Left lung (tissue), 14 donors: ENCODE measurements at places on chromosomes 6 and 20.

GRCh38 chr6:13349811-13350506 lies 21.6 kb upstream of the TBC1D7 start:
- no peak for DNase-seq

DNA sequence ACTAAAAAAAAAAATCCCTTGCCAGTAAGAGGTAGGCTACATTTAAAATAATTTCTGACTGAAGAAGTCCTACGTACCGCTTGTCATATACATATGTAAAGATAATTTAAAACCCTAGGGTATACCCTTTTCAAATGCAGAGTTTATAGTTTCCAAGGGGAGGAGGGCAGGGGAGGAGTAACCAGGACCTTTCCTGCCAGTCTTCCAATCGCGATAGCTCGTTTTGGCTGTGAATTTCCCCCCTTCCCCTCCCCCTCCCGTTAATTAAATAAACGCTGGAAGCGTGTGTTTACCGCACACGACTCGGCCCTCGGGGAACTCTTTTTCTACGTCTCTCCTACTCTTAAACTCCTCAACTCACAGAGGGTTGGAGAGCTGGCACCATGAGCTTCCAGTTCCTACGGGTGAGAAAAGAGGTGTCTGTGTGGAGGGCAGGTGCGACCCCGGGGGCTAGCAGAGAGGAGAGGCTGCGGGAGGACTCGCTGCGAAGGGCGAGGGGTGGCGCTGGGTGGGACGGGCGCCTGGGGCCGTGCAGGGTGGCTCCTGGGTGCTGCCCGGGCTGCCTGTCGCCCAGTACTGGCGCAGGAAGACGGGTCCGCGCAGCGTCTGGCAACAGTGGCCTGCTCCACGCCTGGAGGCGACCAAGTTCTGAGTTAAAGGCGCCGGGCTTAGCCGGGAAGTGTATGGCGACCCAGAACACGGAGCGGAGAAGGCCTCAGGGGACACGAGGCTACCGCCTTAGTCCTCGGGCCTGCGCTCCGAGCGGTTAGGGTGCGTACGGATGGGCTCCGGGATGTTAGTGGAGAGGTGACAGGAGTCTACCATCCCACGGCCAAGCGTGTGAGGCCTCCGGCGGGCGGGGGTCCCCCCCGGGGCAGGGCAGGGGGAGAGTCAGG lies 4.1 kb upstream of the TFAP2C start:
- DNase-seq = no peak

- no peak for DNase-seq
These were observed 862.6 kb upstream of the MAN1A1 start for GRCh38 chr6:120211955-120212792.

GRCh38 chr6:166624275-166624674 lies 2.8 kb downstream of the RPS6KA2 start:
- no peak for DNase-seq

GRCh38 chr20:995170-995569 lies 6.9 kb downstream of the RSPO4 start:
- DNase-seq = no peak

DNA sequence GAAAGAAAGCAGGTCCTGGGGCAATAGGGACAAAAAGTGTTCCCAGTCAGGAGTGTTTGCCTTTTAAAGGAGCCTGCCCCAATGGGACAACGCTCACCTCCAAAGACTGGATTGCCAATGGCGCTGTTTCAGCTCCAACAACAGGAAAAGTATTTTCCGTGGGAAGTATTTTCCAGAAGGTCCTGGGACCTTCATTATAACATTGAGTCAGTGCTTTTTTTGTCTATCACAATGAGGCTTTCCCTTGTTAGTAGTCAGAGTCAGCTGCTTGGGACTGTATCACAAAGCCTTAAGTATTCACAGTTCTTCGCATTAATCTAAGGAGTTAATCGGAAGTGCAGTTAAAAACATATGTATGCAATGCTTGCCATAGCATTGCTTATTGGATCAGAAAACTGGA lies 17.3 kb downstream of the TRAF3IP2 start:
- DNase-seq = no peak

DNA sequence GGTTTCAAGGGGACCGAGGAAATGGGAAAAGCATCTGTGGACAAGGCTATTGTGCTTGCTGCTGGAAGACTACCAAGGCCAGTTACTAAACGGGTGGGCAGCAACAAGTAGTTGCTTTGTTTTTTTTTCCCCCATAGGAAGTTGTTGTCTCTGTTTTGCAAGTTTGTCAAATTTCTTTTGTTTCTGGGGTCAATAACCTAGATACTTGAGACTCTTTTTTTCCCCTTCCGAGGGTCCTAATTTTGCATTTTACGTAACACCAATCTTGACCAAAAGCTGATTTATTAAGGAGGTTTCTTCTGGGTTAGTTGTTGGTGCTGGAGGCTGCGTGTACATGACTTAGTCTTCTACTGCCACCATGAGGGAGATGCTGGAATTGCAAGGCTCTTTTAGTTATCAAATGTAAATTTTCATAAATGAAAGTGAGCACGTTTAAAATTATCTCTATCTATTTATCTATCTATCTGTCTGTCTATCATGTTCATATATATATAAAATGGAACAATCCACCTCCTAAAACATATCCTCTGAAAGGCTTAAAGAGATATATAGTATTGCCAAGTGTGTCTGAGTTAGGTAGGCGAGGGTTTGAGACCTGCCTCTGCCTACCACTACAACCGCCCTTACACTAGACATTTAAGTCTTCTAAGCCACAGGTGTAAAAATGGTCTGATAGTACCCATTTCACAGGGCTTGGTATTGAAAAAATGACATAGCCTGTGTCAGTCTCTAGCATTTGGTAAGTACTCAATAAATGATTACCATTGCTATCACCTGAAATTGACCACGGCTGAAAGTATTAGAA lies 60.2 kb downstream of the GCLC start:
- peak; percentile 79 for DNase-seq

GRCh38 chr20:13037727-13038126 lies 29.0 kb downstream of the SPTLC3 start:
- DNase-seq = no peak

DNA sequence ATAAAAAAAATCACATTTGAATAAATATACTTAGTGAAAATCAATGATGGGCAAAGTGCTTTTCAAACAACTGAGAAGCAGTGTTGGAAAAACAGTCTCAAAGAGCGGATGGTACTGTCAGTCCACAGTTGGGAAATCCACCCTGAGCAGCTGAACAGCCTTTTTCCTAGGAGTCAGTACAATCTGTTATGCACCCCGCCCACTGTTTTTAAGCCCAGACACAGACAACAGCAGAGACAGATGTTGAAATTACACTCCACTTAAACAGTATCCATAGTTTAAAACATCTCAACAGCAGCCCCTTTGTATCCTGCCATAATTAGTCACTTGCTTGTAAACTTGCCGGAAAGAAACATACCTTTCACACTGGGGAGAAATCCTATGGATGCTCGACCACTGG lies 372 bp downstream of the KIAA0408 start:
- DNase-seq = no peak

- no peak for DNase-seq
These were observed 225.9 kb upstream of the CITED2 start for GRCh38 chr6:139600343-139600742.

DNA sequence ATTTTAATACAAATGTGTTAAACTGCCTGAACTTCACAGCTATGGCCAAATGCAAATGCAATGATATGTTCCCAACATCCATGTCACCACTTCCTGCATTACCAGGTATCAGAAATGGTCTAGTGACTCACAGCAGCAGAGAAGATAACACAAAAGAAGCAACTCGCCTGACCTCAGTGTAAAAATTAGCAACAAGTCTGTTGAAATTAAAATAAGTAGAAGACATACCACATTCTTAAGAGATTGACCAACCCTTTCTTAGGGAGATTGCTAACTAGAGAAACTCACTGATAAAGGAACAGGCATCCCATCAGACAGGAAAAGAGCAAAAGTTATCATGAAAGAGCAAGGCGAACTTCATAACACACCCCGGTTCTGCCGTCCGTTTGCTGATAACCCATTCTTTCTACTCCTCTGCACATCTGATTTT lies 45.1 kb downstream of the RNASET2 start:
- DNase-seq = no peak

- peak; percentile 86 for DNase-seq
These were observed 828 bp upstream of the SULF2 start for GRCh38 chr20:47785854-47786764.

DNA sequence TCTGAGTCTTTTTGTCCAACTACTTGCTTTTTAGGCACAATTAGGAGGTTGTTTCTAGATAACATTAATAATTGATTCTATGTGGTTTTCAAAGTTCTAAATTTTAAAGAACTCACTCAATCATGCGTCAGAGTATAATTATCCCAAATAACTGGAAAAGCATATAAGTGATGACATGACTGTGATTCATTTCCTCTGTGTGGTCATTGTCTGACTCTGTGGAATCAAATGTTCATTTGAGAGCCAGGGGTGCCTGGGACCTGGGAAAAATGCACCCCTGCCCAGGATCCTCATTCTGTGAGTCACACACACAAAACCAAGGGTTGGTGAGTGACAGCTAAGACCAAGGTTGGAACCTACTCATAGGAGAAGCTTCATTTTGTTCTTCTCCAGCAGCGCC lies 127.1 kb upstream of the MLIP start:
- DNase-seq = no peak
